Astrocyte of the cerebellum (primary cell): ENCODE measurements at places on chromosomes 1 and 21.

GRCh38 chr1:31029026-31029425 lies 36.5 kb downstream of the PUM1 start:
- no peak for DNase-seq

GRCh38 chr1:44249543-44249942 lies 36.3 kb downstream of the DMAP1 start:
- no peak for DNase-seq

DNA sequence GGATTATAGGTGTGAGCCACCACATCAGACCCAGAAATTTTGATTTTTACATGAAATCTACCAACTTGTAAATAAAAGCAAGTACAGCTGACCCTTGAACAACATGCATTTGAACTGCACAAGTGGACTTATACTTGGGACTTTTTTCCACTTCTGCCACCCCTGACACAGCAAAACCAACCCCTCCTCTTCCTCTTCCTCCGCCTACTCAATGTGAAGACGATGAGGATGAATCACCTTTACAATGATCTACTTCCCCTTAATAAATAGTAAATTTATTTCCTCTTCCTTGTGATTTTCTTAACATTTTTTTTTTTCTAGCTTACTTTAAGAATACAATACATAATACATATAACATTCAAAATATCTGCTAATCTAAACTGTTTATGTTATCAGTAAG lies 17.5 kb upstream of the YRDC start:
- DNase-seq = no peak

DNA sequence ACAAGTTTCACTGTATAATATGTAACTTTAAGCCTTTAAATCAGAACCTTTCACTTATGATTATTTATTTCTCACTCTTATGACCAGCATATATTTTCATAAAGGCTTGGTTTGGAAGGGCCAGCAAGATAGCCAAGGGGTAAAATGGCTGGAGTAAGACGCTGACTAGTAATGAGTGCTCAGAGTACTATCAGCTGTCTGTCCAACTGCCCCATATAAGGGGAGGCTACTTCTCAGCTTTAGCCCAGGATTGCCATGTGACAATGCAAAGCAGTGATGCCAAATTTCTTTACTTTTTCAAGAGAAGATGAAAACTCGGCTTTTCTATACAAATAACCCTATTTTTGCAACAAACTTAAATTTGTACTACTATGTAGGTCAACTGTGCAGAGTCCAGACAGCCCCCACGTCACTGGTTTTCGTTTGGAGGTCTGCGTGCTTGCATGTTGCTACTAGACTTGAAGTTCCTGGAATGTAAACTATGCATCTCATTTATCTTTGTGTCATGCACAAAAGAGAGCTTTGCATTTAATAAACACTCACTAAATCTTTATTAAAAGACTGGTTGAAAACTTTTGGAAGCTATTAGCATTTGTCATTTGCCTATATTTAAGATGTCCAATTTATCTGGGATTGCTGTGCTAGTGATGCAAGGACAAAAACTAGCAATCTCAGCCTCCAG lies 110.4 kb downstream of the TNFSF18 start:
- peak; percentile 63 for DNase-seq

- no peak for DNase-seq
Measured at GRCh38 chr1:218447010-218447689, 102.0 kb downstream of the TGFB2 start.

GRCh38 chr1:218735436-218736032 lies 390.4 kb downstream of the TGFB2 start:
- DNase-seq = peak; percentile 82

DNA sequence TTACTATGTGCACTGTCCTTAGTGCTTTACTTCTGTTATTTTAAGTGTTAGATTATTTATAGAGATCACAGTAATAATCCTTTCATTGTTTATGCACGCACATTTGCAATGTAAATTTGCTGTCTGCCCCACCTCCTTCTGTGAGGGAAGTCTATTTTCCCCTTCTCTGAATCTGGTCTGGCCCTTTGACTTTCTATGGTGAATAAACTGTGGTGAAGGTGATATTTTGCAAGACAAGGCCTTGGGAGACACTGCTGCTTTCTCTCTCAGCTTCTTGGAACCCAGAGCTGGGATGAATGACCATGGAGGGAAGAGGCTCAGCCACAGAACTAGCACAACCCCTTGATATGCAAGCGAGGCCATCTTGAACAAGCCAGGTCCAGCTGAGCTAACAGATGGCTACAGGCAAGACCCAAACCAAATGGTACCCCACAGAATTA lies 156.3 kb downstream of the ST6GALNAC3 start:
- no peak for DNase-seq

DNA sequence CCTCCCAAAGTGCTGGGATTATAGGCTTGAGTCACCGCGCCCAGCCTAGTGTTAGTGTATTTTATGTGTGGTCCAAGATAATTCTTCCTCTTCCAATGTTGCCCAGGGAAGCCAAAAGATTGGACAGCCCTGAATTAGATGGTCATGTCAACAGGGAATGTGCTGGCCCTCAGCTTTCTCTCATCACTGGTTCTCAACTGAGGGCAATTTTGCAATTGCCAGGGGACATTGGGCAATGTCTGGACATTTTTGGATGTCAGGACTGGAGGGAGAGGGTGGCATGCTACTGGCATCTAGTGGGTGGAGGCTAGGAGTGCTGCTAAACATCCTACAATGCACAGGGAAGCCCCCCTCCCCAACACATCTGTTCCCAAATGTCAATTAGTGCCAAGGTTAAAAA lies 95.0 kb downstream of the LAMC2 start:
- no peak for DNase-seq

GRCh38 chr1:235019961-235020360 lies 108.7 kb downstream of the TOMM20 start:
- no peak for DNase-seq

DNA sequence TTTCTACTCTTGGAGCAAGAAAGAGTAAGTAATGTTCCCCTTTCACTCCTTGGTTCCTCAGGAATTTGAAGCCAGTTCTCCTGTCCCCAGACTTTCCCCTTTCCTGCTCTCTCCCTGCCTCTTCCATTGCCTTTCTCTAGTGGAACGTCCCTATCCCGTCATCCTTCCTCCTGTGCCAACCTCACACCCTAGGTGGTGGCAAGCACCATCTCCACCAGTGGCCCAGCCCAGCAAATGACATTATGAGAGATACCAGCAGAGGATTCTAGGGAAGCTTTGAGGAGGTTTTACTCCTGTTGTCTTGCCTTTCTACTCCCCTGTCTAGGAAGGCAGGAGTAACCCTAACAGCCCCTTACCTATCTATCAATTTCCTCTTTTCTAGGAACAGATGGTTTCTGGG lies 8.1 kb upstream of the TACSTD2 start:
- DNase-seq = no peak

DNA sequence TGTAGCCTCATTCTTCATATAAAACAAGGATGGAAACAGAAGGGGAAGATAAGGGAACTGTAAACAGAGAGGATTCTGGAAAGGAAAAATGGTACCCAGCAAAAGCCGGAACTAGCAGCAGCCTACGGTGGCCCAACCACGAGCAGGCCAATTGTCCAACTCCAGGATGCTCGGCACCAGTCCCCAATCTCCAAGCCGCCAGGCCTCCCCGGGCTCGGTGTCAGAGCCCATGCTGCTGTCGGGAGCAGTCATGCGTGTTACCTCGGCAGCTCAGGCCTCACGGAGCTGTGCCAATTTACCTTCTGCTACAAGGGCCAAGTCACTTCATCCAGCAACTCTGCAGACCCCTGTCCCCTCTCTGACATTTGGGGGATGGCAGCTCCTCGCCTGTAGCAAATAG lies 130.8 kb downstream of the ZBTB18 start:
- DNase-seq = no peak

DNA sequence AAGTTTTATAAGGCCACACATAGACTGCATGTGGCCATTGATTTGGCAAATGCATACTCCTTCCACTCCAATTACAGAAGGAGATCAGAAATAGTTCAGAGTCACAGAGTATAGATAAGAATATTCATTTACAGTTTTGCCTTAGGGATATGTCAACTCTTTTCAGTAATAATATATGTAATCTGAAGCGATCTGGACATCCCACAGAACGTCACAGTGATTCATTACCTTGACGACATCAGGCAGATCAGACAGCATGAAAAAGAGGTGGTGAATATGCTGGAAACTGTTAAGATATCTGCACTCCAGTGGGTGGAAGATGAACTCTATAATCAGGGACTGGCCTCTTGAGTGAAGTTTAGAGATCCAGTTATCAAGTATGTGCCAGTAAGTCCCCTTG lies 240.4 kb downstream of the DPYD start:
- DNase-seq = no peak

- no peak for DNase-seq
Measured at GRCh38 chr1:209227171-209227570, 356.3 kb upstream of the CAMK1G start.

DNA sequence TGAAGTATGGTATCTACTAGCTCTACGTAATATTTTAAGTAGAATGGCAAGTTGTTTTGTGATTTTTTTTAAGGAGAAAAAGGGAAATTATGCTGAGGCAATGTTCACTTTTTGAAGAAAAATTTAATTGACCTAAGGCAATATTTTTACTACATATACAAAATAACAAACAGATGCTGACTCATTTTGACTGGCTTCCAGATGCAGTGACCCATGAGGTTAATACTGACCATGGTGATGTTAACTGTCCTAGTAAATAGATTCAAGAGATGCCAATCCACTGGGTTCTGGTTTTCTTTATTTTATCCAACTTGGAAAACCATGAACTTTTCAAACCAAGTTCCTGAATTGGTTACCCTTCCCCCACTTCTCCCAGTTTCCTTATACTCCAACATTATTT lies 154.9 kb downstream of the CRB1 start:
- DNase-seq = peak; percentile 37

GRCh38 chr1:74681449-74681848 lies 7.9 kb upstream of the ERICH3 start:
- no peak for DNase-seq

GRCh38 chr21:43020771-43021170 lies 46.4 kb downstream of the PKNOX1 start:
- DNase-seq = no peak

- no peak for DNase-seq
Measured at GRCh38 chr1:175145899-175146528, 46.6 kb downstream of the KIAA0040 start.

GRCh38 chr1:12617901-12618660 lies at the start of gene DHRS3:
Gene DHRS3 (minus strand): TSS chr1:12618210. CDS start chr1:12617348, 862 bp downstream.
- peak; percentile 68 for DNase-seq

- peak; percentile 49 for DNase-seq
Measured at GRCh38 chr1:214029796-214030195, 42.0 kb downstream of the PROX1 start.

- no peak for DNase-seq
Measured at GRCh38 chr1:22315315-22316078, 136.2 kb upstream of the ZBTB40 start.

DNA sequence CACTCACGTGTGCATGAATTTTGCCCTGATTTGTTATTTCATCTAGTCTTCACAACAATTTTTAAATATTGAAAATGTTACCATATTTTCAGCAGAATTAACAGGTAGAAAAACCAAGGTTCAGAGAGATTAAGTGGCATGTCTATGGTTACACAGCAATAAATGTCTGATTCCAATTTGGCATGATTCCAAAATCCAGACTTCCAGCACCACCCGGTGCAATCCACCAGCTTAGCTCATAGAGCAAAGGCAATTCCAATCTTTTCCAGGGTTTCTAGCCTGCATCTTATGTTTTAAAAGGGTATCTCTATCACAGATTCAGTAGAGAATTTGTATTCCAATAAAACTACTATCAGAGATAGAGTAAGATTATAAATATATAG lies 161.8 kb downstream of the TPR start:
- no peak for DNase-seq

DNA sequence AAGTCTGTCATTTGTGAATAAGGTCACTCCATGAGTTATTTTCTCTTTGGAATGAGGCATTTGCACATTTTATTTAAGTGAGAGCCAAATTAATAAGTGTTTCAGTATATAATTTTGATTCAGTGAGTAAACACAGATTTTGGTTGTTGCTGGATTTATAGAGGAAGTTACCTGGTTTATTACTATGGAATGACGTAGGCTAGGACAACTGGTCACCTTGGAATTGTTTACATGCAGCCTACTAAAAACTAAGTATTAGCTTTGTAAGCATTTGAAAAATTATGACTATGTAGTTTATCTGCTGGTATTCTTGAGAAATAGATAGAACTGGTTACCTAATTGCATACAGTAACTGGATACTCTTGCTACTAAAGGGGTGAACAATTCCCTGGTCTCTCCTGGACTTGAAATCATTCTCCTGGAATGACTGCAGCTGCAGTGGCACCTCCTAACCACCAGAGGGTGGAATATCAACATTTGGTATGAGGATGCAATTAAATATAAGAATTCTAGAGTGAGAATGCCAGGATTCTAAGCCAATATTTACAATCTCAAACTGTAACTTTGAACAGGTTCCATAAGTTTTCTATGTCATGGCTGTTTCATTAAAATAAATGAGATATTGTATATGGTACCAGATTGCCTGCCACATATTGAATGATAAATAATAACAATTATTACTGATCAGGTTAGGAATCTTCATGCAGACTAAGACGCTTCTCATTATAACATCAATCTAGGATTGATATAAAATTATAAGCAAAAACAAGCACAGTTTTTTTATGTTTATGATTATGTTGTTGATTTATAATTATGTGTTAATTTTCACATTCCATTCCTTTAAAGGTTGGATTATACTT lies 3.5 kb upstream of the KRTAP27-1 start:
- peak; percentile 50 for DNase-seq

DNA sequence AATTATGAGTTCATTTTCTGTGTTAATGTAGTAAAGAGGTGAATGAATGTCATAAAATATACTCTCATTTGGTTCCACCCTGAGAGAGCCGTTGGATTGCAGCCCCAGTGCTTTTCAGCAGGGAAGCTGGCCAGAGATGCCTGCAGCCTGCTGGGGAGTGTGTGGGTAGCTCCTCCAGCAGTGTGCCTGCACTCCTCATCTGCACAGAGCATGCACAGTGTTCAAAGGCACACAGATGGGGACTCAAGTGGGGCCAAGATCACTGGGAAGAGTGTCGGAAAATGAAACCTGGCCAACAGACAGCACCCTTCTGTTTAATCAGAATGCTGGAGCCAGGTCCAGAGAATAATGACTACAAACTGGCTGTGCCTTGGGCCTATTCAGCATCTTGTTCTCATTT lies 206.8 kb downstream of the ST6GALNAC3 start:
- DNase-seq = no peak

- DNase-seq = no peak
Measured at GRCh38 chr1:17514776-17515175, 24.7 kb upstream of the ARHGEF10L start.

DNA sequence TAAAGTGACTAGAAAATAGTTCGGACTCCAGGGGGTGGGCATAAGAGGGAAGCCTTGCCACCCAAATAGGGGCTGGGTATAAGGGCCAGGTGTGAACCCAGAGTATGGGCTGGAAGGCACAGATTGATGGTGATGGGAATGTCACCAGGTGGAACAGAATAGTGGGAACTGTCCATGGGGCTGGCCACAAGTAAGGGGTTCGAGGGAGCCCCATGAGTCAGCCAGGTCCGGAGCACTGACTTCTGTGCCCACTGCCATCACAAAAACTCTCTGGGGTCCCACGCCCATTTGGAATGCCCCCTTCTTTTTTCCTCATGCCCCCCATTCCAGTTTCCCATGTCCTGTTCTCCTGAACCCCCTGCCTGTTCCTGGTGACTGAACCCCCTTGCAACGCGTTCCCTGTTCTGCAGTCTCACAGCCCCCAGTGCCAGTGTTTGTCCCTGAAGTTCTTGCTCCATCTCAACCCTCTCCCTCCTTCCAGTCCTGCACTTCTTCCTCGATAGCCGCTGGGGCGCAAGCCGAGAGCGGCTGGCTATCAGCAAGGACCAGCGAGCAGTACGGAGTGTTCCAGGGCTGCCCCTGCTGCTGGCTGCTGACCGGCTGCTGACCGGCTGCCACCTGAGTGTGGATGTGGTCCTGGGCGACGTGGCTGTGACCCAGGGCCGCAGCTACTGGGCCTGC lies 7.9 kb downstream of the TRIM46 start:
- DNase-seq = no peak
